ENCODE measurements at places on chromosomes 11 and 22.
A peak's percentile ranks its signal among the peaks of the same experiment; 100 is the strongest.

DNA sequence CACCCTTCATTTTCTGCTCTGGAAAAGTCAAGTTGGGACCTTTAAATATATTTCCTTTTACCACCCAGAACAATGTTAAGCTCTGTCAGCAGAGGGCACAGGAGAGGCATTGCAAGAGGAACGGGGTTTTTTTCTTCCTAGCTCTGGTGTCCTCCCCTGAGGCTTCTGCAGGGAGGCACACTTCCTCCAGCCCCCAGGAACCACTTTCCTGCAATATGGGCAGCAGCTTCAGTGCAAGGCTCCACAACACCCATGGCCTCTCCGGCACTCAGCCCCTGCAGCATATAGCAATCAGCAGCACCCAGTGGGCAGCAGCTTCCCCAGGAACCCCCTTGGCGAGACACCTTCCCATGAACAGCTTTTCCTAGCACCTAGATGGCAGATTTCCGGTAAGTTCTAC is 101.4 kb downstream of the SYT9 start:
- peak; percentile 21 for DNase-seq

- no peak for DNase-seq
These were observed 101.9 kb downstream of the WT1 start for GRCh38 chr11:32333320-32333991.

- peak; percentile 9 for DNase-seq
These were observed 66.3 kb upstream of the API5 start for GRCh38 chr11:43245466-43245865.

GRCh38 chr11:86577644-86578636 is 94.5 kb downstream of the ME3 start:
- peak; percentile 31 for DNase-seq

GRCh38 chr22:18091916-18092526 is 14.2 kb downstream of the PEX26 start:
- peak; percentile 33 for DNase-seq

DNA sequence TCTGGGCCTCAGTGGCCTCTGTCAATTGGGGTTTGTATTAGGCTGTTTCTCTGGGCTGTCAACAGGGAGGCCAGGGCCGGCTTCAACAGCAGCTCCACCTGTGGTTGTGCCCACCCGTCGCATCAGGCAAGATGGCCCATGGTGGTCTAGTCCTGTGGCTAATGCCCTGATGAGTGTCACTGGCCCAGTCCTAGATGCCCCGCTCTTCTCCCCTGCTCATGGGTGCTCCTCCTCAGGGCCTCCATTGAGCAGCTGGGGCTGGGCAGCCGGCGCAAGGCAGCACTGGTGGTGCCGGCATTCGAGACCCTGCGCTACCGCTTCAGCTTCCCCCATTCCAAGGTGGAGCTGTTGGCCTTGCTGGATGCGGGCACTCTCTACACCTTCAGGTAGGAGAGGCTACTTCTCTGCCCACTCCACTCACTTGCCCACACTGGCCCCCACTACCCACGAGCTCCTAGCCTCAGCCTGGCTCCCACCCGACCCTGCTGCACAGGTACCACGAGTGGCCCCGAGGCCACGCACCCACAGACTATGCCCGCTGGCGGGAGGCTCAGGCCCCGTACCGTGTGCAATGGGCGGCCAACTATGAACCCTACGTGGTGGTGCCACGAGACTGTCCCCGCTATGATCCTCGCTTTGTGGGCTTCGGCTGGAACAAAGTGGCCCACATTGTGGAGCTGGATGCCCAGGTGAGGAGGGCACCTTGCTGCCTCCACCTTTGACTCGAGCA is 5.4 kb downstream of the LARGE2 start:
- no peak for DNase-seq

- DNase-seq = no peak
These were observed 128.5 kb downstream of the CEP164 start for GRCh38 chr11:117456027-117456720.

GRCh38 chr22:36381513-36382128 is 6.1 kb downstream of the MYH9 start:
- DNase-seq = no peak

- no peak for DNase-seq
These were observed 3.1 kb downstream of the SLC25A22 start for GRCh38 chr11:794766-795633.

- DNase-seq = peak; percentile 95
These were observed 13.4 kb downstream of the TNKS1BP1 start for GRCh38 chr11:57311109-57311936.

DNA sequence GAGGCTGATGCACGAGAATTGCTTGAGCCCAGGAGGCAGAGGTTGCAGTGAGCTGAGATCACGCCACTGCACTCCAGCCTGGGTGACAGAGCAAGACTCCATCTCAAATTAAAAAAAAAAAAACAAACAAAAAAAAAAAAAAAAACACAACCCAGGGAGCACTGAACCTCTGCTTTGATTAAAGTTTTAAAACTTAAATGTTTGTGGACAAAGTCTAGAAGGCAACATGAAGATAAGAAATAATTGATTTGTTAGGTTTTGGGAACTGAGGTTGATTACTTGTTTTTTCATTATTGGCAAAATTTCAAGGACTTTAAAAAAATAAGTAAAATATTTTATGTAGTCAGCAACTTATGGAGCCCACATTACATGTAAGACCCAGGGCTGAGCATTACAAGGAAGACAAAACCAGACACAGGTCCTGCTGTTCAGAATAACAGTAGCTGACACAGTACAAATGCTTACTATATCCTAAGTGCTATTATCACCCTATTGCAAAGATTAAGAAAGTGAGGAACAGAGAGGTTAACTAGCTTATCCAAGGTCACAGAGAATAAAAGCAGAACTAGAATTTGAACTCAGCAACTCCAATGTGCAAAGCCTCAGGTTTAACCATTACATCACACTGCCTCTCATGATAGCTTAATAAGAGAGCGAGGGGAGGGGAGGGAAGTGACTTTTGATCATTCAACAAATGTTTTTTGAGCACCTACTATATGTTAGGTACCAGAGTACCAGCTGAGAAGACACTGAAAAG is 2.3 kb upstream of the CRY2 start:
- no peak for DNase-seq

GRCh38 chr22:45208993-45209838 is 31.5 kb downstream of the KIAA0930 start:
- peak; percentile 58 for DNase-seq

DNA sequence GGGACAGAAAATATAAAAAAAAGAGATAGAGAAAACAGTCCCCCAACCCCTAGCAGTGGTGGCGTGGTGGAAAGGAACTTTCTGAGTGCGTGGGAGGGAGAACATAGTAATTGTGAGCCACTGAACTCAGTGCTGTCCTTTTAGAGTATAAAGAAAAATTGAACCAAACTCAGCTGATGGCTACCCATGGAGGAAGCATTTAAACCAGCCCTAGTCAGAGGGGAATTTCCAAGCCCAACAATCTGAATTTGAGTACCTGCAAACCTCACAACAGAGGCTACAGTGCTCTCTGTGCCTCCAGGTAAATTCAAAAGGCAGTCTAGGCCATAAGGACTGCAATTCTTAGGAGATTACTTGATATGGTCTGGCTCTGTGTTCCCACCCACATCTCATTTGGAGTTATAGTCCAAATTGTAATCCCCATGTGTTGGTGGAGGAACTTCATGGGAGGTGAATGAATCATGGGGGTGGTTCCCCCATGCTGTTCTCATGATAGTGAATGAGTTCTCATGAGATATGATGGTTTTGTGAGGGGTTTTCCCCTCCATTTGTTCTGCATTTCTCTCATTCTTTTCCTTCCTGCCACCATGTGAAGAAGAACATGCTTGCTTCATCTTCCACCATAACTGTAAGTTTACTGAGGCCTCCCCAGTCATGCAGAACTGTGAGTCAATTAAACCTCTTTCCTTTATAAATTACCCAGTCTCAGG is 687.8 kb downstream of the FAM181B start:
- DNase-seq = no peak

DNA sequence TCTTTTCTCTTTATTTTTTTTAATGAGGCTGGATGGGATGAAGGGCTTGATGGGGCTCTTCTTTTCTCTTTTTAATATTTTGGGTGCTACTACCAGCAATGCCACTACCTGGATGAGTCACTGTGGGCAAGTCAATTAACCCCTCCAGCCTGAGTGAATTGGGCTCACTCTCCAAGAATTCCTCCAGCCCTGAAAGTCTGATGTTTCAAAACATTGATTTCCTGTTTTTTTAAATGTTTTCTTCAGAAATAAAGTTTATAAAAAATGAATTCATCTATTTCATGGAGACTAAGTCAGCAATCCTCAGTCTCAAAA is 812 bp upstream of the OR5A2 start:
- no peak for DNase-seq

GRCh38 chr11:18618342-18619025 is 15.7 kb downstream of the SPTY2D1 start:
- no peak for DNase-seq

GRCh38 chr11:39268176-39268690 is 2191.2 kb downstream of the LRRC4C start:
- no peak for DNase-seq

- DNase-seq = no peak
These were observed 9.8 kb downstream of the CYP2R1 start for GRCh38 chr11:14882196-14882595.

DNA sequence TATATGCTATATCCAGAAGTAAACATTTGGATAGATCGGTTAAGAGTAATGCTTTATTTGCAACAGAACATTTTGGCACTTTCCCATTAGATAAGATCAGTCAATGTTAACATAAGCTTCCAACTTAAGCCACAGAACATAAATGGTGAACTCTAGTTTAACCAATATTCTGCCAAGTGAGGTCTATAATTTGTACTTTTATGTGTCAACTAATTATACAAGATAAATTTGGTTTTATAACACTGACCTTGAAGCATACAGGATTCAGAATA is 23.5 kb upstream of the BLID start:
- DNase-seq = peak; percentile 68

DNA sequence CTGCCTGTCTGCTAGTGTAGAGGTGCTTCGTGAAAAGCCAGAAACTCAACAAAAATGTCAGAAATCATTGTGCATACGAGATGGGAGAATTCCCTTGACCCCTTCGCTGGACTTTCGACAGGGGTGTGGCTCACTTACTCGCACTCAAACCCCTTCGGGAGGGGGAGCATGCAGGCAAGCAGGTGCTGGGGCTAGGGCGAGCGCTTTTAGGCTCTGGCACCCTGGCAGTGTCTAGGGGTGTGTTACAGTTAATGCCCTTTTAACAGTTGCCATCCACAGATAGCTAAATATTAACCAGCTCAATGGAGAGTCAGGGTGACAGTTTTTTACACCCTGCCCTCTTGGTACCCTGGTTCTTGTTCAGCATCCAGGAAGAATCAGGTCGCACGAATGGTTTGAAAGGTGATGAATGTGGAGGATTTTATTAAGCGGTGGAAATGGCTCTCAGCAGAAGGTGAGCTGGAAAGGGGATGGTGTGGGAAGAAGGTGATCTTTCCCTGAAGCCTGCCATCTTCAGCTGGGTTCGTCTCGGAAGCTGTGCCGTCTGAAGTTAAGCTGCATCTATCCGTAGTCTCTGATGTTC is 59.6 kb upstream of the SHANK2 start:
- DNase-seq = no peak

DNA sequence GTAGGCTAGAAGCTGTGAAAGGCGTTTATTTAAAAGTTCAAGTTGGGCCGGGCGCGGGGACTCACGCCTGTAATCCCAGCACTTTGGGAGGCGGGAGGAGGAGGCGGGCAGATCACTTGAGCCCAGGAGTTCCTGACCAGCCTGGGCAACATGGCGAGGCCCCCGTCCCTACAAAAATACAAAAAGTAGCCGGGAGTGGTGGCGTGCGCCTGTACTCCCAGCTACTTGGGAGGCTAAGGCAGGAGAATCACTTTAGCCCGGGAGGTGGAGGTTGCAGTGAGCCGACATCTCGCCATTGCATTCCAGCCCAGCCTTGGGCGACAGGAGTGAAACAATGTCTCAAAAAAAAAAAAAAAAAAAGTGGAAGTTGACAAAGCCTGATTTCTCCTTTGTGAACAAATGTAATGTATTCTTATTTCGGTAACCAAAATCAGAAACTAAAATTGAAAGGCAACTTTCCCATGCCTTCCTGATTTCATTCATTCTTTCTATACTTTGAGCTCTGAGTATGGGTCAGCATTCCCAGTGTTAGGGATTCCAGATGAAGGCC is 825 bp downstream of the PTPMT1 start:
- DNase-seq = no peak

DNA sequence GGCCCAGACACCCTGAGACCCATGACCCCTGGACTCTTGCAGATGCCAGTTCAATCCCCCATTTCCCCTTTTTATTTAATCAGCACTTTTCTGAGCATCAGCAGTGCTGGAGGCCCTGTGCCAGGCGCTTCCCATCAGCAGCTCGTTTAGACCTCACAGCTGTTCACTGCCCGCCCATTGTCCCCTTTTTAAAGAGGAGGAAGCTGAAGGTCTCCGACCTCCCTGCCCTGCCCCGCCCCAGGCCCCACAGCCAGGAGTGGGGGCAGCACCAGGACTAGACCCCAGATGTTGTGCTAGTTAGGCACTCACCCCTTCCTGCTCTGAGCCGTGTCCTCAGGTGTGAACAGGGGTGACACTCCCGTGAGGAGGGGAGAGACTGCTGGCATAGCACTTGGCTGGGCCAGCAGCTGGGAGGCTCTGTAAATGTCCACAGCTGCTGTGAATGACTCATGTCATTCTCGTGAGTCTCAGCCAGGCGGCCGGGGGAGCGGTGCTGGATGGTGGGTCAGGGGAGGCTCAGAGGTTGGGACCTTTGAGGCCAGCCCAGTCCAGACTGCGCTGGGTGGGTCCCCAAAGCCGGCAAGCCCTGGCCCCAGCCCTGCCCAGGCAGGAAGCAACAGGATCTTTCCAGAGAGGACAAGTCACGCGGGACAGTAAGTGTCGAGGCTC is 19.9 kb downstream of the EMID1 start:
- peak; percentile 14 for DNase-seq

GRCh38 chr22:23688571-23688970 is 2.2 kb upstream of the RGL4 start:
- DNase-seq = no peak

GRCh38 chr11:34546511-34547209 is 33.1 kb upstream of the ELF5 start:
- no peak for DNase-seq

- DNase-seq = no peak
These were observed 9.0 kb upstream of the VPREB1 start for GRCh38 chr22:22235558-22235957.

- DNase-seq = no peak
These were observed 4.8 kb upstream of the SLC39A13 start for GRCh38 chr11:47403571-47403970.

DNA sequence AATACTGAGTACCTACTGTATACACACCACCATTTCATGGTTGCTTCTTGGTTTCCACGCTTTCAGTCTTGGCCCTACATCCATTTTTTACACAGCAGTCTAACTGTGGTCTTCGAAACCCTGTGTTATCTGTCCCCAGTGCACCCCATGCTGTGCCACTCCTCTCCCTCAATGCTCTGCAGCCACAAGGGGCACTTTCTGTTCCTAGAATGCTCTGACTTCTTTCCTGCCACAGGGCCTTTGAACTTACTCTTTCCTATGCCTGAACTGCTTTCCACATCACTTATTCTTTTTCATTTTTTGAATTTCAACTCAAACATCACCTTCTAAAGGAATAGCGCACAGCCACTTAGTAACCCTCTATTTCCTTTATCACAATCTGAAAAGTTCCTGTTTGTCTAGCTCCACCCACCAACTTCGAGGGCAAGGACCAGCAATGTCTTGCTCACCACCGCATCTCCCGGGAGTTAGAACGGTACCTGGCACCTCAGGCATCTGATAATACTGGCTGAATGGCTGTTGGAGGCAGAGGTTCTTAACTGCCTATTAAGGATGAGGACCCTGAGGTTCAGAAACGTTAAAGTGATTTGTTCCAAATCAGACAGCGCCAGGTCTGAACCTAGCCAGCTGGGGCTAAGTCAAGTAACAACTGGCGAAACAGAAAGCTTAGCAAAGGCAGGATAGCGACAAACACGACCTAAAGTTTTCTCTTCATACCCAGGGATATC is 568 bp downstream of the ALG8 start:
- peak; percentile 19 for DNase-seq

- no peak for DNase-seq
These were observed 612 bp downstream of the XBP1 start for GRCh38 chr22:28799606-28800307.

All from H4 (cell line).